ENCODE measurements at places on chromosomes 2 and 18.

GRCh38 chr2:126940331-126940730, 41.6 kb downstream of the TEX51 start:
- no peak for DNase-seq

DNA sequence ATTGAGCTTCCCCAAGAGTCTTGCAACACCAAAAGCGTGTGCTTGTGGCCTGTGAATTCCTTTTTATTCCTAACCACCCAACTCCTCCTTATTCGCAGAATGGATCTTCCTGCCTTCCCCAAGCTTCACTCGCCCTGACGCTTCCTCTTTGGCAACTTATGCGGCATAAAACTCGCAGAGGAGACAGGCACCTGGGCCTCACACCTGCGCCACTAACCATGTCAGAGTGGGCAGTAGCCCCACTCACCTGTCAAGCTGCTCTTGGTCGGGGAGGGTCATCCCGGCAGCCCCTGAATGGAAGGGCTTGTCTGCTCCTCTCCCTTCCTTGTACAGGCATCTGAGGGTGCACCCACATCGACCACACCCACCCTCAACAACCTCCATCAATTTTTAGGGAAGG, 106.9 kb upstream of the GPC1 start:
- DNase-seq = no peak

DNA sequence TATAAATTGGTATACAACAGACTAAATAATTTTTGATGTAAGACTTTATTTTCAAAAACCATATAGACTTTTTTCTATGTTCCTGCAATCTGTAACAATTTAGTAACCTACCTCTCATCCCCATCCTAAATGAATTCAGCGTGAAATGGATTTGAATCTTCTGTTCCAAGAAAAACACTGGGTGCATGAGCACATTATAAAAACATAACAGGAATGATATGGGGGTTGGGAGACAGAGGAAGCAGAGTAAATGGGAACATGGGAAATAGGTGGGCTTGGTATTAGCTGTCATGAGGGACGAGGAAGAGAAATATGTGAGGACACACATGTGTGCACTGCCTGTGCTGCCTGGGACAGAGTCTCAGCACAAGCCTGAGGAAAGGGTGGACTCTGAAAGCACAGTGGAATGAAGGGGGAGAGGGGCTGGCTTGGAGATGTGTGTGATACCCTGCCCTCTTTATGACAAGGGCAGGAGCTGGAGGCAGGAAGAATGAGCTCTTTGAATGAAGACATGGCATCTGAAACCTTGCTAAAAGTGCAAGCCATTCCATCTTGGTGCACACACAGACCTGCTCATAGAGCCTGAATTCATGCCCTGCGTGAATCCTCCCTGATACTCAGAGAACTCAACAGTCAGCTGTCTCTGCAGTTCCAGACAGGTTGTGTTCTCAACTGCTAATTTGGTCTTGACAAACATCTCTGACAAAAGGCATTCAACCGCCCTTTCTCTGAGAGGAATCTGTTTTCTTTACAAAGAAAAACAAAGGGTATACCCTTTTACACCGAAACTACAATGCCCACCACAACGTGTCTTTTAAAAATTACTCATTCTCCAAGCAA, 66.6 kb downstream of the EPB41L3 start:
- DNase-seq = no peak

DNA sequence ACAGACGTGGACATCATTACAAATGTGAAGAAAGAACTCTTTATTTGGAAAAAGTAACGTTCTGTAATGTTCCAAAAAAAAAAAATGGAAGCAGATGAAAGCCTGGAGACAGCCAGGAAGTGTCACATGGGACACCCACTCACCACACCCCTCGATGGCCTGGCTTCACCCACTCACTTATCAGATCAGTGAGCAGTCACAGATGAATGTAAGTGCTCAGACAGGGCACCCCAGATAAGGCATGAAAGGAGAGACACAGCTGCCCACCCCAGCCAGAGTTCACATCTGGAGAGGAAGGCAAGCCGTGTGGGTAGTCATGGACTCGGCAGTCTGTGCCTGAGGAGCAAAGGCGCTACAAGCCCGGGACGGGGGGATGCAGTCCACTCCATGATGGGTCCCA, 105.2 kb downstream of the SEPTIN10 start:
- DNase-seq = no peak

- DNase-seq = no peak
Observed at GRCh38 chr18:36322408-36322728, 24.9 kb downstream of the FHOD3 start.

DNA sequence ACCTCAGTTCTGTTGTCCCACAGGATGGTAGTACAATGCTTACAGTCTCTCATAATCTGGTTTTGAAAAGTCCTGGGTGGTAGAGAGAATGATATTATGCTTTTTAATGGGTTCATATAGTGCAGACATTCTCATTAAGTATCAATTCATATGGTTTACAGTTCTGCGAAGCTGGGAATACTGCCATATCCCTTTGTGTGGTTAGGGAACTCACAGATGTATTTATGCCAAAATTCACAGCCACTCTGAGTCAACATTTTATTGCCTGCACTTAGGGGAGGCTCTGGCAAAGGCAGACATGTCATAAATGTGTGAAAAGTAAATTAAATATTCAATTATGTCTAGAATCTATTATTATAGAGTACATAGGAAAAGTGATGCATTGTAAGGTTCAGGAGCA, 808.2 kb downstream of the SUCLG1 start:
- no peak for DNase-seq

DNA sequence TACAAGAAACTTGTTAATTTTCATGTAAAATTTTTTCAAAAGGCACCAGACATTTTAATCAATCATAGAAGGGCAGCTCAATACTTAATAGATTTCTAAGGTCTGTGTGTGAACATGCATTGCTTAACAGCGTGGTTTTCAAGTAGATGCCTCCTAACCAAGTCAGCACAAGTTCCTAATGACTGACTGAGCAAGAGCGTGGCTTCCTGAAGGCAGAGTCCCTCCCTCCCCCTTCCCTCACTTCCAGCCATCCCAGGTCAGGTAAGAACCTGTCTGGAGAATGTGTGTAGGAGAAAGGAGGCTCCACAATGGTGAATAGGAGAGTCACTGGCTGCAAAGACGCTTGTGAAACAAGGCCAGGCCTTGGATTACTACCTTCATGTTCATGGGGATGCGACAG, 33.5 kb upstream of the DAPL1 start:
- no peak for DNase-seq

DNA sequence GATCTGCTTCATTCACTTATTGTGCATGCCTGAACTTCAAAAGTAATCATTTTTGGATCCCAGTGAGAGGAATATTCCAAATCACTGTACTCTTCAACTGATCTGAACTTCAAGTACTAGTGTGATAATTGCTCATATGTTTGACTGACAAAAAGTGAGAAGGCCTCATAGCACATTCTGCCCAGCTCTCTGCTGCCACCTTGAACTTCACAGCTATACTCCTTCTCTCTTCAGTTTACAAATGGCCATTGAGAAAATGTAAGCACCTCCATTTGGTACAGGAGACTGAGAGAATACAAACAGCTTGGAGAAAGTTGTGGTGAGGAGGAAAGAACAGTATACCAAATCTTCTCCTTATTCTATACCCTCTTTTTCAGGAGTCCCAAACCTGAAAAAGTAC, 946.0 kb upstream of the CHAC2 start:
- no peak for DNase-seq

GRCh38 chr2:233850745-233851144, 3.6 kb downstream of the HJURP start:
- no peak for DNase-seq

Measured in activated T-helper 1 cell treated with anti-CD3 and anti-CD28 coated beads, Interleukin-2, amount 50 U/mL, for 16 hours (primary cell).